Right ventricle myocardium inferior (tissue), 1 donor: ENCODE measurements at places on chromosomes 12 and 14. TPM values are rescaled to one million over a fixed set of nuclear protein-coding genes. Genes with fewer than 3 reads are reported as not detected.

Gene GNB3
- total RNA-seq, result 4.0 TPM

Gene MMP17
- total RNA-seq, result 0.73 TPM

Gene CLEC4D
- total RNA-seq, result 0.11 TPM

Gene HELB
- 0.89 TPM for total RNA-seq

Gene TULP3
- total RNA-seq, result 6.8 TPM

Gene FGF23
- not detected for total RNA-seq

Gene PRIMA1
- 10.3 TPM for total RNA-seq

Gene DNAH10
- 0.22 TPM for total RNA-seq

Gene ASPG
- 27.5 TPM for total RNA-seq

Gene IFNG-AS1
- not detected for total RNA-seq

Gene A2M
- total RNA-seq, result 640 TPM

Gene CLEC2B
- 6.8 TPM for total RNA-seq

Gene STYK1
- not detected for total RNA-seq

Gene SALL2
- 4.9 TPM for total RNA-seq

Gene THAP2
- 7.4 TPM for total RNA-seq

Gene ERP27
- total RNA-seq, result 0.19 TPM

Gene EML1
- total RNA-seq, result 49.6 TPM

Gene TEX22
- total RNA-seq, result 2.4 TPM
